Head of caudate nucleus (tissue), 42 donors: ENCODE measurements at places on chromosomes 12 and 14.

GRCh38 chr14:68512088-68512487 lies 280.8 kb downstream of the ZFP36L1 start:
- no peak for DNase-seq

DNA sequence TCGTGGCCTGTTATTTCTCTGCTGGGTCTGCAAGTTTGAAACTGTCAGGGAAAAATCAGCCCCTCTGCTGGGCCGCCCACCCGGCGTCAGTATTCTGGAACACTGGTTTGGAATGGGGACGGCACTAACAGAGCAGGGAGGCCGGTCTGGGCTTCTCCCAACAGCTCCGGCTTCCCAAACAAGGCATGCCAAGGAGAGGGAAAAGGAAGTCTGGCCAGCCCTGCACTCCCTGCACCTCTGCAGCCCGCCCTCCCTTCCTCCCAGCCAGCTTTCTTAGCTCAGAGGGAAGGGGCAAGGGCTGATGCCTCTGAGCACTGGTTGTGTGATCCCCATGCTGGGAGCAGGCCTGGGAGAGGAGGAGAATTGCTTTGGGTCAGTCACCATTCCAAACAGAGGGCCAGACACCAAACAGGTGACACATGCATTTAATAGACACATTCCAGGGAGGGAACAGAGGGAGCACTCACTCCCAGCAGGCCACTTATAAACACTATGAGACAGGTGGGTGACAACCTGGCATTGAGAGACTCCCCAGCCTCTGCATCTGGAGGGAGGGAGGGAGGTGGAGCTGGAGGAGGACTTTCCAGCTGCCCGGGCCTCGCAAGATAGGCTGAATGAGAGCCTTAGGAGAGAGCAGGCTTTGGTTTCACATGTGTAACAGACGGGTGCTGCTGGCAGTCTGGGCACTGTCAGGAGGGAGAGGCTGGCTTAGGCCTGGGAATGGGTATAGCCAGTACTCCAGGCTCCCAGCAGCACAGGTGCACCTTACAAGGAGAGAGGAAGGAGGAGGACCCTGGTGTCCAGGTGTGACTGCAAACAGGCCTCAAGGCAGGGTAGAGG lies 10.3 kb downstream of the KRT75 start:
- no peak for DNase-seq

DNA sequence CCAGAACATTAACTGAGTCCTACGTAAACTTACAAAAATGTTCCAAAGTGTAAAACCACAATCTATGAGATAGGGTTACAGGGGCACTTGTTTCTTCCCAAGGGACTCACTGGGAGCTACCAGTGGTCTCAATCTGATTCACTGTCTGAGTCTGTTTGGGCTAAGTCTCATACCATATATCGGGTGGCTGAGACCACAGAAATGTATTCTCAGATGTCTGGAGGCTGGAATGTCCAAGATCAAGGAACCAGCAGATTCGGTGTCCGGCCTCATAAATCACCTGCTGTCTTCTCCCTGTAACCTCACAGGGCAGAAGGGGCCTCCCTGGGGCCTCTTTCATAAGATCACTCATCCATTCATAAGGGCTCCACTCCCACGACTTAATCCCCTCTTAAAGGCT lies 616.3 kb upstream of the TMEM132C start:
- no peak for DNase-seq

GRCh38 chr12:12992418-12993130 lies 7.5 kb downstream of the HEBP1 start:
- DNase-seq = no peak
